Activated CD4-positive, alpha-beta T cell treated with anti-CD3 and anti-CD28 coated beads for 24 hours (primary cell): ENCODE measurements at places on chromosomes 7 and 10.

DNA sequence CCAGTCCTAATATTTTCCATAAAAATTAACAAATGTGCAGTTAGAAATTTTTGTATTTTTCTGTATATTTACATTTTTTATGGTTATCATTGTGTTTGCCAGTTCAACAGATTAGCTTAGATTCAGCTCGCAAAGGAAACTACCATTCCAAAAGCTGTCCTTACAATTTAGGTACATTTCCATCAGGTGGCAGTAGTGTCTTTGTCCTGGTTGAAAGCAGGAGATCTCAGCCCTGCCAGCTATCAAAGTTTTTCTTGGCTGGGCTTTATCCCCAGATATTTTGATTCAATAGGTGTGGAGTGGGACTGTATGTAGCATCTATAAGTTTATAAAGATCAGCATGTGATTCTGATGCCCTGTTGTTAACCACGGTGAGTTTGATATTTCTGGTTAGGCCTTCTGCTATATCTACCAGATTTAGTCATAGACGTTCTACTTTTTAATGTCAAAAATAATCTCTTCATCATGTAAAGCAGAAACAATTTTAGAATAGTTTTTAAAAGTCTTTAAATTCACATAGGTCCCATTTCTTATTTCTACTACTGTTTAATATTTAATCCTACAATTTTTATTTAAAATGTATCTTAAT is 15.5 kb upstream of the ICA1 start:
- no peak for DNase-seq

DNA sequence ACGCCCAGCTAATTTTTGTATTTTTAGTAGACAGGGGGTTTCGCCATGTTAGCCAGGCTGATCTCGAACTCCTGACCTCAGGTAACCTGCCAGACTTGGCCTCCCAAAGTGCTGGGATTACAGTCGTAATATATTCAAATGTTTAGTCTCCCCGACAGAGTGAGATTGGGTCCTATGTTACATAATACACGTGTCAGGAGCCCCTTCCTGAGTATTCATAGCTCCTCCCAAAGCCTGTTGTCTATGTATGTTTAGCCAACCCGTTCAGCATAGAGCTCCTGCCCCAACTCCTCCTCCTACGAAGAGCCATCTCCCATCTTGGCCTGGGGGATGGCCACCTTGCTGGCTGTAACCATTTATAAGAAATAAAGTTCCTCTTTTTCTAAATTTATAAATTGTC is 2.7 kb upstream of the PPP2R2D start:
- DNase-seq, result no peak

DNA sequence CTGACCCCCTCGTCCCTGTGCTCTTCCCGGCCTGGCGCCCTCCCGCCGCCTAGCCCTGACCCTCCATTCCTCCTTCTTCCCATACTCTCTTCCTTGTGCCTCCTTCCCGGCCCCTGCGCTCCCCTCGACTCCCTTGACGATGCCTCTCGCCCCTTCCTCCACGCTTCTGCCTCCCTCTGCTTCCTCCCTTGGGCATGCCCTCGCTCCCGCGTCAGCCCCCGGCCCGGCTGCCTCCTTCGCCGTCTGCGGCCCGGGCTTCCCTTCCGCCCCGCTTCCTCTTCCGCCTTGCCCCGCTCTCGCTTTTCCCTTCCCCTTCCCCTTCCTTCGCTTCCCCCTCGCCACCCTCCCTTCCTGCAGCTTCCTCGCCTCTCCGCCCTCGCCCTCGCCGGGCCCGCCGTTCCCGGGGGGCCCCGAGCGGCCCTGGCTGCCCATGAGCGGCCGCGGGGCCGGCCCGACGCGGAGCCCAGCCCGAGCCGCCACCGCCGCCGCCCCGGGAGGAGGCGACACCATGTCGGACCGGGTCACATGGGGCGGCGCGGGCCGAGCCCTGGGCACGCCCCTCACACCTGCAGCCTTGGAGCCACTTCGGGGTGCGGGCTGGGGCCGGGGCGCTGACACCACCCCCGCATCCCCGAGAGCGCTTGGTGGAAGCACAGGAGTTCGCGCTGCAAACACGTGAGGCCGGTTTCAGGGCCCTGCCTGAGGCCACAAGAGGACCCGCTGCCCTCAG is at the start of gene FBXW4:
Gene FBXW4 (minus strand): TSS at position 497 of the 730 bp plus-strand sequence. CDS start 65 bp downstream, at position 432.
- DNase-seq, result peak; percentile 69

GRCh38 chr10:2122431-2123124 is 385.3 kb upstream of the ADARB2 start:
- DNase-seq, result no peak

GRCh38 chr10:8136736-8137135 is 82.2 kb downstream of the GATA3 start:
- no peak for DNase-seq

GRCh38 chr7:30968294-30968693 is 4.5 kb downstream of the GHRHR start:
- no peak for DNase-seq

DNA sequence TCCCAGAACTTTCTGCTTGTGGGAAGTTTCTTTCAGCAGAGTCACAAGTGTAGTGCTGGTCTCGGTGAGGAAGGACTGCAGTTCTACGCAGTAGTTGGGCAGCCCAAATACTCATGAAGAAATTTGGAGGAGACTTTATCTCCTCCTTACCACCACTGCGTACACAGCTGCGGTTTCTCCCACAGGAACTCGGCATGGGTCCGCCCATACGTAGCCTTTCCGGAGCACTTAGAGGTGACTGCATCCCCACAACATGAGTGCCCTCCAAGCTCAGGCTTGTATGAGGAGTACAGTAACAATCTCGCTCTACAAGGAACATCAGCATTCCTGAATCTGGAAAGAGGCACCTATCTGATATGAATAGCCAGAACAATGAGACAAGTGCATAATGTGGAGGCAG is 549.2 kb upstream of the SEMA3D start:
- DNase-seq, result no peak

DNA sequence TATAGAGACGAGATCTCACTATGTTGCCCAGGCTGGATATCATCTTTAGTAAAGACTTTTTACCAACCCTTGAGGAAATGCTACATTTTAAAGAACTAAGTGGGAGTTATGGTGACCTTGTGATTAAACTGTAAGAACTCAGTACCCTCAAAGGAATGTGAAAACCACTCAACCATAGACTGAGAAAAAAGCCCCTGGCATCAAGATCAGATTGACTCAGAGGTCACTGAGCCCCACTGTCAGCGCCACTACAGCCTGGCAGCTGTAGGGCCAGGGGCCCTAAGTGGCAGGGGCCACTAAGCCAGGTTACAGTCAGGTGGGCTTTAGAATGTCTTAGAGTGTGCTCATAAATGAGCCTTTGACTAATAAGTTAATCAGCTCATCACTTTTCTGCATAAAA is 55.9 kb downstream of the APBB1IP start:
- no peak for DNase-seq

DNA sequence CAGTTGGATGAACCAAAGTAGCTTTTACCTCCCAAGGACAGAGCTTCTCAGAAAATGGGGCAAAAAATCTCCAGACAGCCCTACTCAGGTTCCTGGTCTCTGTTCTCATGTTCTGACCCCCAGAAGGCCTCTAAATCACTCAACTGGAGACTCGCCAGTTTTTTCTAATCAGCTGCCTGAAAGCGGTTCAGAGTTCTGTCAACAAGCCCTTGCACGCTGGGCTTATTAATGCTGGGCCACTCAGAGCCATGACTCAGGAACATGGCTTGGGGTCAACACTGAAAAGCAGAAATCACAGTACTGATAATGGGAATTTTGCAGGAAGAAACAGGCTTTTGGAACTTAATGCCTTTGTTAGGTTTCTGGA is 15.3 kb downstream of the ECHDC3 start:
- no peak for DNase-seq

DNA sequence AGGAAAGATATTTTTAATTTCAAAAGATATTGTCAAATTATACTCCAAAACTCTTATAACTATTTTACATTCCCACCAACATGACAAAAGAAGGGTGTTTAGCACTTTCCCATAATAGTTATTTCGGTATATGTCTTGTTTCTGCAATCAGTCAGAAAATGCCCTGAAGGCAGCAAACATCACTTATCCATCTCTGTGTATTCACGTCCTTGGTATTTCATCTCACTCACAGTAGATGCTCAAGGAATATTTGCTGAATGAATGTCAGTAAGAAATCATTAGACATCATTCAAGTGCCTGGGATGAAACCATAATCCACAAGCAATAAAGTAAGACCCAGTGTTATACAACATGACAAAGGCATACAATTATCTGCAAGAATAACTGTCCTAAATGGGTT is 112.7 kb downstream of the GFRA1 start:
- no peak for DNase-seq

- no peak for DNase-seq
Measured at GRCh38 chr10:11242443-11243387, 225.0 kb downstream of the CELF2 start.

DNA sequence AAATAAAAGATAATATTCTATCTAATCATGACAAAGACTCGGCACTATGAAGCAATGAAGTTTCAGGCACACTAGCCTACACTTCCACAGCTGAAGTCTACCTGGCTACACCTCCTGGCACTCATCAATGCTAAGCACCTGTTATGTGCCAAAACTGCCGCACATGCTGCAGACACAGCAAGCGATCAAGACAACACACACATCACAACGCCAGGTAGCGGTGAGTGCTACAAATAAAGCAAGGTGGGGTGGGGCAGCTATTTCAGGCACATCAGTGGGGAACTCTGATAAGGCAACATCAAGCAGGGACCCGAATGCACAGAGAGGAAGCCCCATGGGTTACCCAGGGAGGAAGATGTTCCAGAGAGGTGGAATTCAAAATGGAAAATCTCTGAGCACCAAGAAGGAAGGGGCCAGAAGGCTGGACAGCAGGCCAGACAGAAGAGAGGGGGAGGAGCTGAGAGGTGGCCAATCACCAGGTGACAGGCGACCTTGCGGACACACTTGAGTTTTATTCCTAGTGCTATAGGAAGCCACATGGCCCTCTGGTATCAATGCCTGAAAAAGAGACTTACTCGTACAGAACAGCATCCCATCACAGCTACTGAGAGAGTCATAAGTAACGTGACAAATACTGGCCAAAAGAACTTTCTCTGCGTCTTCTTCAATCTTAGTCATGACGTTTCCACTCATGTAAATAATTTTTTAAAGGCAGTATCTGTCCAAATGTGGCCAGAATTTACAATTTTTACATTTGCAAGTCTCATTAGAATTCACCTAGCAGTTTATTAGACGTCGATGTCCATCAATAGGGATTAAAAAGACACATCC is 8.0 kb downstream of the PSAP start:
- no peak for DNase-seq

- DNase-seq, result no peak
Measured at GRCh38 chr10:6056411-6057135, 5.6 kb downstream of the IL2RA start.

GRCh38 chr10:127649642-127650041 is 87.3 kb upstream of the FOXI2 start:
- no peak for DNase-seq

- DNase-seq, result no peak
Measured at GRCh38 chr10:16835228-16835627, 18.0 kb upstream of the RSU1 start.

DNA sequence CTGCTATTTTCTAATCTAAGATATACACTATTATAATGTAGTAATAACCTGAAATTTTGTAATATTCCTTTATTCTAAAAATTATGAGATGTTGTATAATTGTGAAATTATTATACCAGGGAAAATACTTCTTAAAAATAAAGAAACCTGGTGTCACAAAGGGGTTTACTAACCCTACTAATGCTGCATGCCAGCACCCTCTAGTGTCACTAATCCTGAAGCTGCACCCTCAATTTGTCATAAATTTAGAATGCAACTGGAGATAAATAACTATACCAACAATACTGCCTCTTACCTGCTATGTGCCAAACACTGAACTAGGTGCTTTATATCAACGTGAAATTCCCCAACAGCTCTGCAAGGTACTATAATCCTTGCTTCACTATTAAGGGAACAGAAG is 30.8 kb downstream of the TM9SF3 start:
- DNase-seq, result no peak

DNA sequence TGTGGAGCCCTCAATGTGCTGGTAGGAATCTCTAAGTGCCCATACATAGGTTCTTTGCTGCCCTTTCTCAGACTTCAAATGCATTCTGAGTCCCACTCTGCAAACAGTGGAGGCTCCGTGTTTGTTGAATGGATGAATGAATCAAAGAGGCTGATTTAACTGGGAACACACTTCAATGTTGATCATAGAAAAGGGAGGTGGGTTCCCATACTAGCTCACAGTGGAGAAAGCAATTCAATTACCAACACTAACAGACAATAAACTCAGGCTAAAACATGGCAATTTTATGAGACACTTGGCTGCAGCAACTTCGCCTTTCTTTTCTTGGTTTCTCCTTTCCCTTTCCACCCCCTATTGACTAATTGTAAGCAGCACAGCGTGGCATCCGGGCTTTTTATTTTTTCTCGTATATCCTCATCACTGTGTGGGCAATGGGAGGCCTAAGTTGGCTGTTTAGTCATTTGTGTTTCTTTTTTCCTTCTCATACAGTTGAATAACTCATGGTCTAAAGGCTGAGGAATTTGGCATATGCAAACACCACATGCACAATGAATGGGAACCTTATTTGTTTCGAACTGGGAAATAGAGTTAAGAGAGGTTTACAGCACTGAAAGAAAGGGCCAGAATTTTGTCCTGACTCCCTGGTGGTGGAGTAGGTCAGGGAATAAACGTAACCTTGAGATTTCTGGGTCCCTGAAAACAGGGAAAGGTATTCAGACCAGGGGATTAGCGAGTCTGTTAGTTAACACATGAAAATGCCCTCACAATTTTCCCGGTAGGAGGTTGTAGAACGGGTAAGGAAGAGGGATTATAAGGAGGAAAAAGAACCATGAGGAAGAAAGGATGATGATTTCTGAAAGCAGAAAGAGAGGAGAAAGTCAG is 858.5 kb downstream of the KCNMA1 start:
- no peak for DNase-seq

DNA sequence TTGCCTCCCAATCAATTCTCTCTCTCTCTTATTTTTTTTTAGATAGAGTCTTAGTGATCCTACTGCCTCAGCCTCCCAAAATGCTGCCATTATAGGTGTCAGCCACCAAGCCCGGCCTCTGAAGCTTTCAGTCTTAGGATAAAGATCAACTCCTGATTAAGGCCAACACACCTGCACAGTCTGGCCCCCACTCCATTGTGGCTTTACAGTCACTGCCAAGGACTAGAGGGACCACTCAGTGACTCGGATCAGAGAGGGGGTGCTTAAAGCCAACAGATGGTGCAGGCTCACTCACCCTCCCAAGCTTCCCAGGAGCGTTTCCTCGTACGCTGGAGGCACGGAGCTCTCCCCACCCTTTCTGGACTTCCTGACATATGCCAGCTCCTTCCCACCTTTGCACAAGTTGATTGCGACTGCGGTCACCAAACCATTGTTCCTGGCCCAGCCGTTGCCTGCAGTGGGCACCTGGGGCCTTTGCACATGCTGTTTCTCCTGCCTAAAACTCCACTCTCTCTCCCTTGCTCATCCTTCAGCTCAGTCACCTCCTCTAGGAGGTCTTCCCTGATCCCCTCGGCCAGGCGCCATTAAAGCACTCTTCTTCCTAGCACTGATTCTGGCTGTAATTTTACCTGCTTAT is 1.7 kb upstream of the CDH23 start:
- DNase-seq, result no peak
